Right kidney (tissue), 9 donors: ENCODE measurements at places on chromosomes 4 and X.

- no peak for DNase-seq
Measured at GRCh38 chr4:130632731-130633604, 1537.0 kb downstream of the C4orf33 start.

GRCh38 chr4:60724623-60725022, 475.5 kb upstream of the ADGRL3 start:
- no peak for DNase-seq

GRCh38 chr4:85807247-85807950, 332.4 kb downstream of the ARHGAP24 start:
- no peak for DNase-seq

GRCh38 chrX:133350751-133351150, 64.5 kb downstream of the GPC4 start:
- no peak for DNase-seq

DNA sequence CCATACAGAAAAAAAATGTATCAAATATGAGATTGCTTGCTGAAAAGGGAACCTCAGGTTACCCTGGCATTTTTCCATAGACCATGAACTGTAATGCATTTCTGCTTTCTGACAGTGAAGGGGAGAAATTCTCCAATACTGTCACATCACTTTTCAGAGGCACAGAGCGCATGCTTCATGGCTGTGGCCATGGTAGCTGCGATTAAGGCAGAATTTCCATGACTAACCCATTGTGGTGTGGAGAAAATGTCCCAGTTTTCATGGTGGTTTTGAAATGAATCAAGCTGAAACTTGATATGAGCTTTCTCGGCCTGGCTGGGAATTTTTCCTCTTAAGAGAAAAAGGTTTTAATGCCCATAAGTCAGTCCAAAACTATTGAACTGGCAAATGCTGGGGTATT, 39.5 kb upstream of the MAP3K15 start:
- no peak for DNase-seq

DNA sequence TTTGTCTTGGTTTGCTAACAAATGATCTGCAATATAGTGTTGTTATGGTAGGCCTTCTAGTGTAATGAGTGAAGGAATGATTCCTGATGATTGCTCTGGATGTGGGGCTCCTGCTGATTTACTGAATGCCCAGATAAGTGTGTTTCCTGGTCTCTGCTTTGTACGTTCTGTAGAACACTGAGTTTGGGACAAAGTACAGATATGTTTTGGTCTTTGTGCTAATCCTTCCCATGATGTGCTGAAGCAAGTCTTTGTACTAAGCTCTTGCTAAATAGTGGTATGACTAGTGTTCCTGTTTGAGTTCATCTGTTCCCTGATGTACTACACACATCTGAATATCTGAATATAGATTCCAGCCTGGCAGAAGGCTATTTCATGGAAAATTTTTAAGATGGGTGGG, 36.9 kb upstream of the XIAP start:
- DNase-seq = no peak

DNA sequence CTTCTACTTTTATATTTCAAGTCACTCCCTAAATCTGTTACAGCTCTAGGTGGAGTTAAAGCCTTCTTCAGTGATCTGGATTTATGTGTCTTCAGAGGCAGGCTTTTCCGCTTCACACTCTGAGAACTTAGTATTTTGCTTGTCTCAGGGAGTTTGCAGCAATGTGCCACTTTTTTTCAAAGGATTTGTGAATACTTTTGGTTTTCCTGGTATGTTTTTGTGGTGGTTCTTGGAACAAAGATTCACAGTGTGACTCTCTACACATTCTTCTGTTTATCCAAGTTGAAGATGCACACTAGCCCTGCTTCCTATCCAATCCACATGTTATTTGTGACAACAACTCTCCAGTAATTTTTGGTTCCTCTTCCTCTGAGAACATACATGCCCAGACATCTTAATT, 1253.7 kb downstream of the TECRL start:
- no peak for DNase-seq

DNA sequence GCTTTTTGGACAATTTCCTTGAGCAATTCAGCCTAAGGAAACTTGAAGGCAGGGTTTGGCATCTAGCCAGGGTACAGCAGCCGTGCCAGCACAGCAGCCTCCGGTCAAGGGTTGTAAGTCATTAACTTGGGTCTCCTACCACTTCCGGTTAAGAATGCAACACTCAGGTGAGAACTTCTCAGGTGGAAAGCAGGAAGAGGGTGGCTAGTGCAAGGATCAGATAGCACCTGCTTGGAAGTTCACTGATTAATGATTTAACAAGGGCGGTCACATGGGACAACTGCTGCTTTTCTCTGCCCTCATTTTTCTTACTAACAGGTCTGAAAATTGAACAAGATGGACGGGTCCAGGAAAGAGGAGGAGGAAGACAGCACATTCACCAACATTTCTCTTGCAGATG, 30.1 kb upstream of the SCOC start:
- DNase-seq = peak; percentile 50

GRCh38 chr4:65391814-65392213, 278.5 kb downstream of the EPHA5 start:
- no peak for DNase-seq

DNA sequence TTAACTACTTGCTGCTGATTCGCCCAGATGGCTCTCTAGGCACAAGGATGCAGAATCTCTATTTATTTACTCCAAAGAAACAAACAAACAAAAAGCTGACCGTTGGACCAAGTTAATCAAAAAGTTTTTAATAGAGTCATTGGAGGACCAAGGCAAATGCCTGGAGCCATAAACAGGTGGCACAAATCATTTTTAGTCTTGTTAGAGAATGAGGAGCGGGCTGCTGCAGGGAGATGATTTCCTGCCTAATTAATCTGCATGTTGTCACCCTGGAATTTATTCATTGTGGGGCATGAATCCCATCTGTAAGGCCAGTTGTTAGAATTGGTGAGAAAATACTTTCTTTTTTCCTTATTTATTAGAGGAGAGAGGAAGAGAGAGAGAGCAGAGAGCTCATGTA, 147.4 kb upstream of the GATB start:
- peak; percentile 7 for DNase-seq

DNA sequence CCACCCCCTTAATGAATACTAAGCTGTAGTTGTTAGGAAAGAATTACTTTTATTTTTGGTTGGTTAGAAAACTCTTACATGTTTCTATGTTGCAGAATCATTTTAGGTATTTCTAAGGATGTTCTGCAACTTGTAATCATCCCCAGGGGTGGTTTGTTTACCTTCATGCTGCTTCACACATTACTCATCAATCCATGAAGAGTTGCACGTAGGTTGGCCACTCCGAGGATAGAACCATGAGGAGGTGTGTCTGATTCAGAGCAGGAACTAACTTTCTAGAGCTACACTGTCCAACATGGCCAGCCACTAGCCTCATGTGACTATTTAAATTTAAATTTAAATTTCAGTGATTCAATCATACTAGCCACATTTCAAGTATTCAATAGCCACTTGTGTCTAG, 127.2 kb upstream of the FRMPD4 start:
- no peak for DNase-seq

DNA sequence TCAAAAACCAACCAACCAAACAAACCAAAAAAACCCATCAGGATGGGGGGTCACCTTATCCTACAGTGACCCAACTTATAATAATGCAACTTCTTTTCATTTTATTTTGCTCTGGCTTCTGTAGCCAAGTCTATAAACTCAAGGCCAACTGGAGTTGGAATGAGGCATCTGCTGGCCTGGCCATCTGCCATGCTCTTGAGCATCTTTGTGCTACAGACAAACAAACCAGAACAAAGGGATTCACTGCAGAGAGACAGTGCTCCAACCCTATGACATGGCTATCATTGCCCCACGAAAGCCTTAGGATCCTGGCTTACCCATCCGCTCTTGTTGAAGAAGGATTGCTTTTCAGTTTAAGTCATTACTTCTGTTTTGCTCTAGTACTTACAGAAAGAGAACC, 49.2 kb upstream of the SCRG1 start:
- no peak for DNase-seq

DNA sequence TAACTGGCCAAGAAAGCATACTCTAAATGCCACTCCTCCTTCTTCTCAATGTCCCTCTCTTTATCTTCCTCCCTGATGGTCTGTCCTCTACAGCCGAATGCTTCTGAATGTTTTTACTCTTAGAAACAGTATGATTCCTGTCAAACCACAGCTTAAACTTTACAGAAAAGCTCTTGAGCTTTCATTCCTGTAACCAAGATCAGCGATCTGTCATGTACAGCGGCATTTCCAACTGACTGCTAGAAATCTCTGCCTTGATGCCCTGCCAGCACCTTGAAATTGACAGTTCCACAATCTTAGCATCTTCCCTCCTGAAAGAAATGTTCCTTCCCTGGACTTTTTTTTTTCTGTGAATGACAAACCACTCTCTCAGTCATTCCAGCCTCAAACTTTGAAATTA, 11.5 kb upstream of the GATB start:
- DNase-seq = no peak

- no peak for DNase-seq
Measured at GRCh38 chr4:169397762-169398161, 127.0 kb upstream of the SH3RF1 start.

GRCh38 chr4:99403380-99404184, 31.6 kb downstream of the ADH7 start:
- DNase-seq = peak; percentile 20

- no peak for DNase-seq
Measured at GRCh38 chrX:149493567-149494562, 11.2 kb downstream of the IDS start.

GRCh38 chrX:154693394-154693793, 40.0 kb upstream of the CTAG2 start:
- DNase-seq = no peak

DNA sequence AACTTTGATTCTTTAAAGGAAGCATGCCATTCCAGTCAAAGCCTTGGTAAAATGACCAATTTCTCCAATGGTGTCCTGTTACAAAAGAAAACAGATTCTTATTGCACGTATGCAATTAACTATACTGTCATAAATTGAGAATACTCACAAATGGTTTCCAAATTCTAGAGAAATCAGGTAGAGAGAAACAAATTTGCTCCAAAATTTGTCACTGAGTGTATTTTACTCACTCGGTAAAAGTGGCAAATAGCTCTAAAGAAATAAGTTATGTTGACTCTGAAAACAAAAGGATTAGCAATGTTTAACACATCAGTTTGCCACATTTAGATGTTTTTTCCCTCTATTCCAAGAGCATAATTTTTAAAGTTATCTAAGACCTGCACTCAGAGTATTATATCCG, 133.1 kb downstream of the DMD start:
- DNase-seq = no peak

DNA sequence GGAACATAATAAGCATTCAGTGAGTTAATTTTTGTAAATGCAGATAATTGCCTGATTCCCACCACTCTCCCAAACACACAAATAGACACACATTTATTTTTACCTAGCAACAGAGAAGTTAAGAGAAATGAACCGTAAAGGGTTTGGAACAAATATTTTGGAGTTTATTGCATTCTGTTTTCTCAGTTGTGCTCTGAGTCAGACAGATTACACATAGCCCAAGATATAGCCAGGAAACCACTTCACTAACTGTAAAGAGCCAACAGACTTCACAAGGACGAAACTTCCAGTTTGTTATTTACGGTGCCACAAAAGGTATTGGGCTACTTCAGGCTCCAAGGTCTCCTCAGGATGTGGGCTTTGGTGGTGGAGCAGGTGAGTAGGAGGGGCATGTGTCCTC, 217.0 kb downstream of the BMPR1B start:
- DNase-seq = no peak

DNA sequence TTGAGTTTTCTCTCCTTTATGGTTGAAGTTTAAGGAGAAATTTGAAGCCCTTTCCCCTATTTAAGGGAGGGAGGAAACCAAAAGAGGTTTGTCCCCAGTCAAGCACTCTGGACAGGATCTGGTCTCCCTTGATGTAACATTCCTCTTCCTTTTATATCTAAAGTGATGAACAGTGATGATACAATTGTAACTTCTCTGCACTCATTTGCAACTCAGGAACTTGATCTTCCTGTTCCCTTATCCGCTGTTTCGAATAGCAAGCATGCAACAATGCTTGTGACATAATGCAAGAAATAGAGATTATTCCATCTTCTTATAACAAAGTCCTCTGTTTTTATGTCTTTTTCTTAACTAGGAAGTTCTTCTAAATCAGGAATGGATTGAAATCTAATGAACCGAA, 18.3 kb downstream of the ALPK1 start:
- DNase-seq = no peak

DNA sequence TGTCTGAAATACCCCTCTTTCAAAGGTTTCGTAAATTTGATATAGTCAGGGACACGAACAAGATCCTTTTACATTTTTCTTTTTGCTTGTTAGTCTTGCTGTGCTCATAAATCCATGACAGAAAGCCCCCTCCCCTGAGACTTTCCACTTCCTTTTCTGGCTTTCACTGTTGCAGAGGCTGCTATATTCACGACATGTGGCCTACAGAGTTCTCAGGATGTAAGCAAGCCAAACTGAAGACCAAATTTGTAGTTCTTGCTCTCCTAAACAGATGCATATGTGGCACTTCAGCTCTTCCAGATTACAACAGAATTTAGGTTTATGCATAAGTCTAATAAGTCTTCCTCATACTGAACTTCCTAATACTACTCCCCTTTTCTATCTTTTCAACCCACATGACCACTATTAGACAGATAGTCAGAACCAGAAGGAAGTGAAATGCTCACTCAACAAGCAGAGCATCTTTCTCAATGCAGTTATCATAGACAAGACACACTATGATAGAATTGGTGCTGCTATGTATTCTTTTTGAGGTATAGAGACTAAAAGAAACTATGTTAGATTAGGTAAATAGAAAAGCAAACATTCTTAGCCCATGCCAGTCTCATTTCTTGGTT, 15.0 kb downstream of the BTK start:
- no peak for DNase-seq

DNA sequence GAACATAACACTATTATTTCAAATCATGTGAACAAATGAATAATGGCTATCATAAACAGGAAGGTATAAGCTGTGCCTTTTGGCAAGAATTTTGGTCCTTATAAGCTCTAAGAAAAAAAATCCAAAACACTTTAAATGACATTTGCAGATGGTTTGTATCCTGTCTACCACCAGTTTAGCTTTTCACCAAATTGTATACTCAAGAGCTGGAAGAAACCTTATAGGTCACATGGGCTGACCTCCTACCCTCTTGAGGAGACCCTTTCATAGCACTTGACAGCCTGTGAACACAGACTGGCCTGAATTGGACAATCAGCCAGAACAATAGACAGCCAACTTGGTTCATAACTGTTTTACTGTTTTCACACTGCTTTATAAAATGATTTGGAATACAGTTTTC, 24.3 kb downstream of the USP26 start:
- DNase-seq = no peak

- no peak for DNase-seq
Measured at GRCh38 chr4:99855678-99856077, 38.5 kb downstream of the LAMTOR3 start.

DNA sequence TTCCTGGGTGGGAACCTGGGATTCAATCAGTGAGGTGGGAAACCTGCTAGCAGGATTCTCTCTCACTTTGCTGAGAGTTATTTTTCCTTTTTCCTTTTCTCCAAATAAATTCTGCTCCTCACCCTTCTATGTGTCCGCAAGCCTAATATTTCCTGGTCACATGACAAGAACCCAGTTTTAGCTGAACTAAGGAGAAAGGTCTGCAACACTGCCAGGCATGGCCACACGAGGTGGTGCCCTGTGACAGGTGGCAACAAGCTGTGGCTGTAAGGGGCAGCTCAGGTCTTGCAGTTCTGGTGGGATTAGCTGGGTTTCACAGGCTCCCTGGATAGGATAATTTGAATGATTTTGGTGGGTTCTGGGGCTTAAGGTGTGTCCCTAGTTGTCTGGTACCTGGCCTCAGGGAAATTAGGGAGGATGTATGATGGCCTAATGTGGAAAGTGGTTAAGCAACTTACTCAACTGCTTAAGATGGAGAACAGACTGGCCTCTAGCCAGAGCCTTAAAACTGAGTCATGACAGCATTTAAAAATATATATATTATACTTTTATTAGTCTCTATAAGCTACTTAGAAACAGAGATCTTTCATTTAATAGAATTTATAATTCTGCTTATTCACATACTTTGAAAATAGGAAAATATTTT, 215.0 kb downstream of the IL15 start:
- no peak for DNase-seq
